ENCODE measurements at places on chromosomes 6 and 20.

- peak; percentile 11 for DNase-seq
Observed at GRCh38 chr6:120320481-120321162, 971.1 kb upstream of the MAN1A1 start.

DNA sequence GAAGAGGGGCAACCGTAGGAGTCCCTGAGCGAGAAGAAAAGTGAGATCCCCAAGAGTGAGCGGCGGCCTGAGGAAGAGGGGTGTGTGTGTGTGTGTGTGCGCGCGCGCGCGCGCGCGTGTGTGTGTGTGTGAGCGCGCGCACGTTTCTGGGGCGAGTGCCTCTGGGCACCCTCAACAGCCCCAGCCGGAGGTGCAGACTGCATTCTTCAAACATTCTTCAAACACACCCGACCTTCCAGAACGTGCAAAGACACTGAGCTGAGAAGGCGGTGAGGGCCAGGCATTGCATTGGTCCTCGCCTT, 76.2 kb upstream of the FOXP4 start:
- DNase-seq = no peak

- no peak for DNase-seq
Observed at GRCh38 chr6:18495236-18495635, 108.1 kb downstream of the RNF144B start.

GRCh38 chr6:138028893-138029292, 78.3 kb downstream of the PERP start:
- no peak for DNase-seq

GRCh38 chr6:10177704-10178103, 237.2 kb downstream of the TFAP2A start:
- DNase-seq = no peak

GRCh38 chr6:90209527-90209926, 87.1 kb downstream of the BACH2 start:
- DNase-seq = no peak

GRCh38 chr6:45724511-45724910, 291.1 kb downstream of the CLIC5 start:
- DNase-seq = peak; percentile 86

- DNase-seq = peak; percentile 40
Observed at GRCh38 chr20:5078399-5078958, 41.3 kb downstream of the PCNA start.

- no peak for DNase-seq
Observed at GRCh38 chr6:40535110-40535818, 51.9 kb downstream of the LRFN2 start.

- DNase-seq = no peak
Observed at GRCh38 chr6:52639493-52639892, 31.4 kb upstream of the TMEM14A start.

DNA sequence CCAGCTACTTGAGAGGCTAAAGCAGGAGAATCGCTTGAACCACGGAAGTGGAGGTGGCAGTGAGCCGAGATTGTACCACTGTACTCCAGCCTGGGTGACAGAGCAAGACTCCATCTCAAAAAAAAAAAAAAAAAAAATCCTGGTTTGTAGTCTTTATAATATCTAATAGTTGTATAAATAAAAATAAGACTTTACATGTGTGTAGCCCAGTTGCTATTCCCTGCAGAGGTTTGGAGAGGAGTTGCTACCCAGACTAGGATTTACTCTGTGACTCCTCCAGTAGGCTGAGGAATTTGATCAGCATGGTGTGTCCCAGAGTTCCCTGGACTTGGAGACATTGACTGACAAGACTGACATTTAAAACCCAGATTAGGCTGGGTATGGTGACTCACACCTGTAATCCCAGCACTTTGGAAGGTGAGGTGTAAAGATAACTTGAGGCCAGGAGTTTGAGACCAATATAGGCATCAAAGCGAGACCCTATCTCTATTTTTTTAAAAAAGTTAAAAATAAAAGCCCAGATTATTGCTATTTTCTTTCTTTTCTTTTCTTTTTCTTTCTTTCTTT, 10.2 kb downstream of the CHMP4B start:
- DNase-seq = no peak

DNA sequence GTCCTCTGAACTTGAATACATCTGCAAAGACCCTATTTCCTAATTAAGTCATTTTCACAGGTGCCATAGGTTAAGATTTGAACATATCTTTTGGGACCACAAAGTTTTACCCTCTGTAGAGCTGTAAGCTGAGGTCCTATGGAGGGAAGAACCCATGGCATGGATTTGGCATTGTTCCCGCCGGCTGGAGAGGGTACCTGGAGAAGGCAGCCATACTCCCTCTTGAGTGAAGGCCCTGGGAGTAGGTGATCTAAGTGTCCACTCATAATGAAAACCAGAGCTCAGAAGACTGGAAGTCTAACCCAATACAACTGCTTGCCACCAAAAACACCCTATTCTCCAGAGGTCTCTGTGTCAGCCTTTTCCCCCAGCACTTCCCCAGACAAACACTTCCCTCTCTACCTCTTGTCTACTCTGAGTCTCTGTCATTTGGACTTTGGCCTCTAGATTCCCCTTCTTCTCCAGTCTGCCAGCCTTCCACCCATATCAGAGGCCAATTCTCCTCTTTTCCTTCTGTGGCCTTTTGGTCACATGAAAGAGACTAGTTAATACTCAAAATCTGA, 363.9 kb downstream of the MAFB start:
- DNase-seq = no peak

DNA sequence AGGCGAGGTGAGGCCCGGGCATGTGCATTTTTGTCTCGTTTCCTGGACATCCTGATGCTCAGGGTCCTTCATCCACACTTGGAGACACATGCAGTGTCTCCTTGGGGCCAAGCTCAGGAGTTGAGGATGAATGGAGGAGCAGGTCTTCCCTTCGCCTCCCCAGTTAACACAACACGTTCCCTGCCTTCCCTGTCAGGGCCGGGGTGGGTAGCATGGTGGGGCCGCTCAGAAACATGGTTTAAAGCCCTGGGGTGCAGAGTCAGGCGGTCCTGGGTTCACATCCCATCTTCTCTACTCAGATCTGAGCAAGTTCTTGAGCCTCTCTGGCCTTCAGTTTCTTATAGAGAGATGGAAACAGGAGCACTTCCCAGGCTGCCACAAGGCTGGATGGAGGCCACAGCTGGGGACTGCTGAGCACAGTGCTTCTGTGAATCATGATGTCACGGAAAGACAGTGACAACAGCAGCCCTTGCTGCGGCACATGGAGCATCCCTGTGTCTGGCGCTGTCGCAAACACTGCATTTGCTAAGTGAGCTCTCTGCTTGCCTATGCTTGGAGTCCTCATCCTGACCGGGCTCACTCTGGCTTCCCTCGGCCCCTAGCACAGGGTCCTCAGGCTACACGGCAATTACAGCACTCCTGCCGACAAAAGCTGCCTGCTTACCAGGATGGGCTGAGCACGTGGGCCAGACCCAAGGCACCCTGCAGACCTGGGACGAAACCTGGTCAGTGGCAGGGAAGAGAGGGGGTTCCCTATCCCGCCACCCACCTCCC, 45.6 kb upstream of the STX16 start:
- no peak for DNase-seq

DNA sequence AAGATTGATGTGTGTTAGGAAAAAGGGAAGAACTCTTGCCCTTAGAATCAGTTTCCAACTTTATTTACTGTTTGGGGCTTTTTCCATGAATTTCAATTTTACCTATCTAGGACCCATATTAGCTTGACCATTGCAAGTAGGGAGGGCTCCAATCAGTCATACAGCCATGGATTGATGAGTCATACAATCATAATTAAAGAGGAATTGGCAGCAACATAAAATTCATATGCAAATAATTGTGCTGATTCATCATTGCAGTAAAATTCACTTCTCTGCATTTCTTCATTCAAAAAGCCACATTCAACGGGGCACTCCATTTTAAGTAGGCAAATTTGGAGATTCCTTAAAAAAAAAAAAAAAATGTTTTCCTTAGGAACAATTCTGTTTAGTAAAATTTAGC, 1016.4 kb downstream of the KIF16B start:
- no peak for DNase-seq

DNA sequence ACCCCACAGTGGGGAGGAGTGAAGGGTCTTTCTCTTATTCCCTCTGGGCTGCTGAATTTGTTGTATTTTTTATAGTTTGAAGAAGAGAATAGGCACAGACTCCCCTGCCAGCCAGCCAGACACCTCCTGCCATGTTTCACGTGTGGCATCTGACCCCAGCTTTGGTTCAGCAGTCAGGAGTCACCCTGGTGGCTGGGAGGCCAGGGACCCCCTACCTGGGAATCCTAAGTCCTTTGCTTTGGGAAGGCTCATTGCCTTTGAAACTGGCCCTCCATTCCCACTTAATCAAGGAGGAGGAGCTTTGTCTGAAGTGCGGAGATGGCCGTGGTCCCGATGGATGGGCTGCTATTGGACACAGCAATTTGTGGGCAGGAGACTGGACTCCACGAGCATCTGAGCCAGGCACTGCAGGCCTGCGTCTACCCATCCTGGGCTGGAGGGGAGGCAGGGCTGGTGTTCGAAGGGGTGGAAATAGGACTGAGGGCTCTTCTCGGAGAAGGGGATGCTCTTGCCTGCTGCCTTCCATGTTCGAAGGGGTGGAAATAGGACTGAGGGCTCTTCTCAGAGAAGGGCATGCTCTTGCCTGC, 196.1 kb downstream of the DLL1 start:
- no peak for DNase-seq

DNA sequence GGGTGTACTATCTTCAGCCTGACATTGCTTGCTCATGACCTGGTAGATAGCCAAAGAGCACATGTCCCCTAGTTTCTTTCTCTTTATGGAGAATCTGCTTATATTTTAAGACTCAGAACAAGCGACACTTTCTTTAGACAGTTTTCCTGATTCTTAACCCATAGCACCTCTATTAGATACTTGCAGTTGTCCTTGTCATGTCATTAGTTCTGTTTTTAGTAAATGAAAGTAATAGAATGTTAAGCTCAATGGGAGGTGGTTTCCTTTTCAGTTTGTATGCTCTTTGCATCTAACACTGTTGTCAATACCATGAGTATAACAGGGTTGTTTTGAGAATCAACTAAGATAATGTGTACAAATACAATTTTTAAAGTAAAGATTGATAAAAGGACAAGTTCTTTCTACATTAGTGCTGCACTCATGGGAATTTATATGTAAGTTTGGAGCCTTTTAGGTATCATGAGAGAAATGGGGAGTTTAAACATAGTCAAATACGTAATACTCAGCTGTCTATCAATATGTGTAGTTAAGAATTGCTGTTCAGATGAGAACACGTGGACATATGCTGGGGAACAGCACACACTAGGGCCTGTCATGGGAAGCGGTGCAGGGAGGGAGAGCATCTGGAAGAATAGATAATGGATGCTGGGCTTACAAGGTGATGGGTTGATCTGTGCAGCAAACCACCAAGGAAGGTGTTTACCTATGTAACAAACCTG, 124.3 kb downstream of the GRM1 start:
- no peak for DNase-seq

DNA sequence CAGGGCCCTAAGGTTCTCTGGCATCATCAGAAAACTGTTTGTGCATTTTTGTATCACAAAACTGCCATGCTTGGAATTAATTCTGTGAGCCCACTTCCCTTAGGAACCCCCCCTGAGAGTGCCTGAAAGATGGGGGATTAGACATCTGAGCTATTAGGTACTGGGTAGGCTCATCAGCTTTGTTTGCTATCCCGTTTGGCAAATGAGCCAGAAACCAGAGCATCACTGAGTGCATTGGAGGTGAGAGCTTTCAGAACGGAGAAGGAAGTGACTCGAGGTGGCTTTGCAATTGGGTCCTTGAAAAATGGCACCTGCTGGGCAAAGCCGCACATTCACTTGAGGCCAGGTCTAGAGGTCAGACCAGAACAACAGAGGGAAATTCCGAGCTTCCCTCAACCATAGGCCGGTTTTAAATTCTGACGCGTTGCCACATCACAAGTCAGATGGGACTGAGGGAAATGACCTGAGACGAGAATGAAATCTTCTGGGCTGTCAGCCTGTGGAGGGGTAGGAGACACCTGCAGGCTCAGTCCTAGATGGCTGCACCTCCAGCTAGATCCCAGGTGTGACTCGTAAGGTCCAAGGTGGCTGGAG, 8.4 kb upstream of the GLP1R start:
- no peak for DNase-seq

DNA sequence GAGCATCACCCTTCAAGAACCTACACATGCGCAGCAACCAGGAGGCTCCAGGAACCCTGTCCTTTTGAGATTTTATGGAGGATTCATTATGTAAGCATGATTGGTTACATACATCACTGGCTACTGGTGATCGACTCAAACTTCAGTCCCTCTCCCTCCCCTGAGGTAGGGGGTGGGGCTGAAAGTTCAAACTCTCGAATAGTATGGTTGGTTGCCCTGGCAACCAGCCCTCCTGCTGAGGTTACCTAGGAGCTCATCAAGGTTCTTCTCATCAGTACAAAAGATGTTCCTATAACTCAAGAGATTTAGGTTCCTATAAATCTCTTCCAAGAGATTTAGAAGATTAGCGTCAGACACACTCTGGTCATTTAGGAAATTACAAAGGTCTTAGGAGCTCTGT, 21.9 kb upstream of the ZSCAN9 start:
- no peak for DNase-seq

DNA sequence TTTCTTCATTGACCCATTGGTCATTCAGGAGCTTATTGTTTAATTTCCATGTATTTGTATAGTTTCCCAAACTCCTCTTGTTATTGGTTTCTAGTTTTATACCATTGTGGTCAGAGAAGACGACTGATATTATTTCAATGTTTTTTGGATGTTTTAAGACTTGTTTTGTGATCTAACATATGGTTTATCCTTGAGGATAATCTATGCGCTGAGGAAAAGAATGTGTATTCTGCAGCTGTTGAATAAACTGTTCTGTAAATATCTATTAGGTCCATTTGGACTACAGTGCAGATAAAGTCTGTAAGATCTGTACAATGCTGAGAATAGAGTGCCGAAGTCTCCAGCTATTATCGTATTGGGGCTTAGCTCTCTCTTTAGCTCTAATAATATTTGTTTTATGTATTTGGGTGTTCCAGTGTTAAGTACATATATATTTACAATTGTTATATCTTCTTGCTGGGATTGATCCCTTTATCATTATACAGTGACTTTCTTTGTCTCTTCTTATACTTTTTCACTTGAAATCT, 223.3 kb upstream of the ZNF217 start:
- DNase-seq = no peak

- no peak for DNase-seq
Observed at GRCh38 chr6:158860279-158860865, 41.2 kb upstream of the EZR start.

- DNase-seq = peak; percentile 78
Observed at GRCh38 chr6:128492386-128492785, 28.0 kb downstream of the PTPRK start.

DNA sequence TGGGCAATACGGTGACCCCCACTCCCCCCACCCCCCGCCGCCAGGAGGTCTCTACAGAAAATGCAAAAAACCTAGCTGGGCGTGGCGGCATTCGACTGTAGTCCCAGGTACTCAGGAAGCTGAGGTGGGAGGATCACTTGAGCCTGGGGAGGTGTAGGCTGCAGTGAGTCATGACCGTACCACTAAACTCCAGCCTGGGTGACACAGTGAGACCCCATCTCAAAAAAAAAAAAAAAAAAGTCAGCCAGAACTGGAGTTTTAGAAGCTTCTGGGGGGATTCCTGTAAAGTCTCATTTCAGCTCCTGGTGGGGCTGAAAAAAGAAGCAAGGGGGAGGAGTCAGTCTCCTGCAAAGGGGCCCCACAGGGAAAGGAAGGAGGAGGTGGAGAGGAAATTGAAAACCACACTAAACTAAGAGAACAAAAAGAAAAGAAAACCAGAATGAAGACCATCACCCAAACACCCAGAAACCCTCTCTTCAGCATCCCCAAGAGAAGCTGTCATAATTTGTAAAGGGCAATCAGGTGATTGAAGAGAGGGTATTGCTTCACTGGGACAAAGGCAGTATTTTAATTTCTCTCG, 50.4 kb downstream of the NOL4L start:
- no peak for DNase-seq

GRCh38 chr6:160962835-160963623, 28.5 kb upstream of the MAP3K4 start:
- DNase-seq = no peak

GRCh38 chr6:140101367-140101766, 726.9 kb upstream of the CITED2 start:
- DNase-seq = no peak
